ENCODE measurements at places on chromosomes 7 and 10.

- no peak for DNase-seq
These were observed 26.0 kb upstream of the GLI3 start for GRCh38 chr7:42262964-42263363.

- peak; percentile 50 for DNase-seq
These were observed 86.1 kb upstream of the DNAJB6 start for GRCh38 chr7:157250605-157251228.

DNA sequence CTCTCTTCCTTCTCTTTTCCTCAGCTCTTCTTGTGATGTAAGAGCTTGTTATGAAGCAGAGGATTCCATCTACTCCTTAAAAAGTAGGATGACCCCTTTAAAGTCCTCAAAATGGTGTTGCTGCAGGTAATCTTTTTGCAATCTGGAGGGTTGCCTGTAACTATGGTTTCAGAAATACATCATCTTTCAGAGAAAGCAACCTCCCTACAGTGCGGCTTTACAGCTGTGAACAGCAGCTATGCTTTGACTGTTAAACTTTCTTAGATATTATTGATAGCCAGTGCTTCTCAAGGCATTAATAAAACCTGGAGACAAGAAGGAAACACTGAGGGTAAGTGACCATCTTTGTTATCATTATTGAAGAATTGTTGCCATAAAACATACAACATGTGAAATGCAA lies 86.6 kb upstream of the MDFIC start:
- DNase-seq = no peak

DNA sequence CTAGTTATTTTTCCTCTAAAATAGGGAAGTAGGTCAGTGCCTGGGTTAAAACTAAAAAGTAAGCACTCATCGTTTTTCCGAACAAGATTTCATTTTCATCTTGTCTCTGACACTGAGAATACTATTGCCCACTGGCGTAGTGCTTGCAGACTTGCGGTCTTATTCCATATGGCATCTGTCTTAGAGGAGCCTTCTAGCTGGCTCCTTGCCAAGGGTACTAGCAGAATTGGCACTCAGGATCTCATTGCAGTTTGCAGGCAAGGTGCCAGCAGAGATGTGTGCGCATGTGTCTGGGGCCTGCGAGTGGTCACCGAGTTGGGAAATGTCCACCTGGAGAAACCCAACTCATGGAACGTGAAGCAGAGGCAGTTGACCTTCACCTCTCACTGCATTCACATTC lies 143.4 kb downstream of the CELF2 start:
- peak; percentile 78 for DNase-seq

GRCh38 chr10:49758249-49758930 lies 3.7 kb downstream of the OGDHL start:
- no peak for DNase-seq

DNA sequence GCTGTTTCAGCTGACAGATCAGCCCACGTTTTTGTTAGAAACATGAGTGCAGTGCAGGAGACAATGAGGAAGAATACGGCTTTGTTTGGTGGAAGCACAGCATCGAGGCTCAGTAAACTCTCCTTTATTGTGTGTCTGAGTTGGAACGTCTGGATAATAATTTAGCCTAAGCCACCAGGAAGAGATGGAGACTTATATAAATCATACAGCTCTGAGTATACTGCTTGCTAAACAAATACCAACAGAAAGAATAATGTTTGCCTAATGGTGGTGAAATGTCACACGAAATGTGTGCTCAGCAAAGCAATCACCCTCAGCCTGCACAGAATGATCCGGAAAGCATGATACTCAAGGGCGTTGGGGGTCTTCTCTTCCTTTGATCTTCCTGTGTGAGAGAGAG lies 664.1 kb upstream of the ADARB2 start:
- DNase-seq = no peak

- peak; percentile 76 for DNase-seq
These were observed 87.1 kb downstream of the CYP26A1 start for GRCh38 chr10:93160829-93161228.

DNA sequence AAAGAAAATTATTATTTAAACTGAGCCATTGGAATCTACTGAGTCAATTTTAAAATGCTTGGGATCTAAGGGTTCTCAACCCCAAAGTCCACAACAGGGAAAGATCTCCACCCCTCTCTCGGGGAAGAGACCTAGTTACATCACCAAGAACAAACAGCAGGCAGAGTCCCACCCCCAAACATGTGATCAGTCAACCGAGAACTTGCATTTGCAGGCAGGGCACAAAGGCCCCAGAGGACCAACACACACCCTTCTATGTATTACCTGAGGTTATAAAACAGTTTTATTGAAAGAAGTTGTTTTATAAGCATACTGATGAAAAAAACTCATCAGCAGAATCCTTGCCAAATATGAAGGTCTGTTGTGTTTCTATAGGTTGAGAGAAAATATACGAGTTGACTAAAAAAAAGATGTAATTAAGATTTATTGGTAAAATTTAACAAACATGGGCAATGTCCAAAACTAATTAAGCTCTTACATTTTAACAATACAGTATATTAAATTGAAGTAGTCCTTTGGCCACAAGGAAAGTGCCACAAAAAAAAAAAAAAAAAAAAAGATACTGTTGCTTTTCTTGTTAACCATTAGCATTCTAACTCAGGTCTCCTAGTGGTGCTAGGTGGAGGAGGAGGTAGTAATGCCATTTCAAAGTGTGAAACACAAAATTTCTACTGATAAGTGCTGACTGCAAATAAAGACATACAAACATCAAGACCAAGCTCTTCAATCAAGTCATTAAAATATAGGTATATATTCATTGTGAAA lies 975 bp upstream of the USP54 start:
- peak; percentile 12 for DNase-seq

DNA sequence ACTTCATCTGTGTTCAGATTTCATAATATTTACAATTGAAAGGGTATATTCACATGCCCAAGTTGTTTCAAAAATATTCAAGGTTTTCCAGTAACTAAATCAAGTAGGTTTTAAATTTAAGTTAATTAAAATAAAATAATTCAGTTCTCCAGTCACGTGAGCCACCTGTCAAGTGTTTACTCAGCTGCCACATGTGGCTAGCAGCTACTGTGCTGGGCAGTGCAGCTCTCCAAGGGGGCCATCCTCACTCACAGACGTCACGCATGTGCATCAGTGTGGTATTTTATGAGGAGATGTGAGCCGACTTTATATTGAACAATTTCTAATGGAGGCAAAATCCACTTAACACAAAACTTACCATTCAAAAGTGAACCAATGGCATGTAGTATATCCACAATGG lies 69.7 kb upstream of the CAMK2B start:
- DNase-seq = no peak

DNA sequence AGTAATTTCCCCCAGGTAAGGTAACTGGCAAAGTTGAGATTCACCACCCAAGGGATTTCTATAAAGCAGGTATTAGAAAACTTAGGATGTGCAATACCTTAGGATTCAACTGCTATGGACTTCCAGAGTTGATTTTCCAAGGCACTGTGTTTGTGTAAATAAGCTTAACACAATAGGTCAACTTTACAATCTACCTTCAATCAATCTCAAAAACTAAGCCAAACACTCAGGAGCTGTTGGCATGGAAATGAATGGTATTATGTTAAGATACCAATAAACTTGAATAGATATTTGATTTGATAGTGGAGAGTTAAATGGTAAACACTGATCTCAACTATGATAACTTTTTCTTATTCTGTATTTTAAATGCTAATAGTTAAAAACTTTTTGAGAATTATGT lies 762 bp upstream of the SEMA3E start:
- no peak for DNase-seq

GRCh38 chr10:36443233-36443632 lies 682.2 kb upstream of the ANKRD30A start:
- no peak for DNase-seq
